Stimulated activated CD4-positive, alpha-beta T cell treated with anti-CD3 and anti-CD28 coated beads, Interleukin-15, amount 100 ng/mL, for 1 hour (primary cell): ENCODE measurements at places on chromosomes 11 and 22.

DNA sequence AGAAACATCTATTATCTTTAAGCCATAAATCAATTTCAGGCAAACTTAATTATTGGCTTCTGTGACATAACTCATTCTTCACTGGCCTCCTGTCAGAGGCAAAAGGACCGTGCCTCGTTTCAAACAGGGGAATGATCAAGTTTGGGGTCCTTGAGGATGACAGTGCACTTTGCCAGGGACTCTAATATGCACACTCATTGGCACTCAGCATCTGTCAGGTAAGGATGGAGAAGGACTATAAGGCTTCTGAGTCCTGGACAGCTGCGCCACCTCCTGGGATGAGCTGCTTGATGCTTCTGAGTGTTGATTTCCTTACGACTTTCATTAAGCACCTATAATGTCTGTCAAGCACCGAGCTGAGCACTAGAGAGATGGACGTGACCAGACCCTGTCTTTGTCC lies 20.2 kb downstream of the BPIFC start:
- no peak for DNase-seq

DNA sequence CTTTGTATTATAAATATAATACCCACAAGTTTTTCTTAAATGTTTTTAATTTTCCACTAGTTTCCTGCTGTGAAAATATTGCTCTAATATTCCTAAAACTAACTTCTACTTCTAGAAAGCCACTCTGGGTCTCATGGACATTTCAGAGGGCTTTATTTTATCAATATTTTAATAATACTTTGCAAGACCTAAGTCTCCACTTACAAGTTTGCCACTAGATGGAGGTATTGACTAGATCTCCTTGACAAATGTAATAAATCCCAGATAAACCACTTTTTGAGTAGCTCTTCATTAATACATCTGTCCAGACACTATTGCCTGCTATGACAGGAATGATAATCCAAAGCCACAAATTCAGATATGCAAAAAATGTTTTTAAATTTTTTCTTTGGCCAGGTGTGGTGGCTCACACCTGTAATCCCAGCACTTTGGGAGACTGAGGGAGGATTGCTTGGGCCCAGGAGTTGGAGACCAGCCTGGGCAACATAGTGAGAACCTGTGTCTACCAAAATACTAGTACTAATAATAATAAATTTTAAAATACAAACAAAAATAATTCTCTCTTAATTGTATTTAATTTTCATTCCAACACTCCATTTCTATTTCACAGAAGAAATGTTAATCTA lies 3.5 kb upstream of the ACAT1 start:
- no peak for DNase-seq

DNA sequence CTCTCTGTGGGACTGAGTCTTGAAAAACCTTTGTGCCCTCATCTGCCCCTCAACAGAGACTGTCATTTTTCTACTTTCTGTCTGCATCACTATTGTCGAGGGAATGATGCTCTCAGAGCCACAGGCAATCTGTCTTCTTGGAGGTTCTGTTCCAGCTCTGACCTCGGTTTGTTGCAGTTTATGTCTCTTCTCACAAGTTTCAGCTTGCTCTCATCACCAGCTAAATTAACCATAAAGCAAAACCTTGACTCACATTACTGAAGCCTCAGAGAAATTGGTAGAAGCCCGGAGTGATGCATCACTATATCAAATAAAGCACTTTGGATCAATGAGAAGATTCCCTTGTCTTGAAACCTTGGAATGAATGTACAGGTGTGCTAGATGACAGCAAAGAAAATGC lies 60.6 kb upstream of the BLID start:
- no peak for DNase-seq

DNA sequence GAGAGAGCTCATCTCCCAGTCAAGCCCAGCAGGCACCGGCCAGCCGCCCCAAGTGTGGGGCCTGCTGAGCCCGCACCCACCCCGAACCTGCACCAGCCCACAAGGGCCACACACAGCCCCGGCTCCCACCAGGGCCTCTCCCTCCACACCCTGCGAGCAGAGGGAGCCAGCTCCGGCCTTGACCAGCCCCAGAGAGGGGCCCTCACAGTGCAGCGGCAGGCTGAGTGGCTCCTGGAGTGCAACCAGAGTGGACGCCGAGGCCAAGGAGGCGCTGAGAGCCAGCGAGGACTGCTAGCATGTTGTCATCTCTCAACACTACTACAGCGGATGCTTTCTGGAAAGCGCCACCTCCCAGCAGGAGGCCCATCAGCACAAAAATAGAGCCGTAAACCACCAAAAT lies 10.9 kb downstream of the DEFB108B start:
- DNase-seq = no peak

- no peak for DNase-seq
These were observed 8.3 kb downstream of the GAL3ST1 start for GRCh38 chr22:30566125-30566524.

GRCh38 chr22:43858156-43858895 lies 4.0 kb downstream of the SULT4A1 start:
- no peak for DNase-seq

GRCh38 chr11:75911459-75911858 lies 96.4 kb downstream of the UVRAG start:
- DNase-seq = no peak
